T-helper 2 cell (primary cell): ENCODE measurements at places on chromosomes 13 and 19.

DNA sequence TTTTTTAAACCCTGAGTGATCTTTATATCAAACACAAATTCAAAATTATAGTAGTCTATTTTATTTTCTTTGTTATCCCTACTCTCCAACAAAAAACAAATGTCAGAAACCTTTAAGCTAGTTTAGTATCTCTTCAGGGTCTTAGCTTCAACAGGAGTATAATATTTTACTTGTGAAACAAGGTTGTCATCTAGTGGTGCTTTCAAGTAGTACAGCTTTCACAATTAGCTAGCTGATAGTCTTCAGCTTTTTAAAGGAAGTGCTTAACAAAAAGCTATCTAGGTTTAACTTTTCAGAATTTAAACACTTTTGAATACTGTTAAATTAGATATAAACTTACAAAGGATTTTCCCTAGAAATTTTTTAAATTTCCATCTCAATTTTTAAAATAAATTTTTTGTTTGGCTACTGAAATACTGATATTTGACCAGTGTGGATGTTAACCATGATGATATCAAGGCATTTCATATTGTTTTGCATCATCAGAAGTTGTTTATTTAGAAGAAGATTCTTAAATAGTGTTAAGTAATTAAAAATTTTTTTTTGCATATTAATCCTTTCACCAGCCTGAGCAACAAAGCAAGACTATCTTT lies 34.2 kb downstream of the TDRD3 start:
- peak; percentile 72 for DNase-seq

DNA sequence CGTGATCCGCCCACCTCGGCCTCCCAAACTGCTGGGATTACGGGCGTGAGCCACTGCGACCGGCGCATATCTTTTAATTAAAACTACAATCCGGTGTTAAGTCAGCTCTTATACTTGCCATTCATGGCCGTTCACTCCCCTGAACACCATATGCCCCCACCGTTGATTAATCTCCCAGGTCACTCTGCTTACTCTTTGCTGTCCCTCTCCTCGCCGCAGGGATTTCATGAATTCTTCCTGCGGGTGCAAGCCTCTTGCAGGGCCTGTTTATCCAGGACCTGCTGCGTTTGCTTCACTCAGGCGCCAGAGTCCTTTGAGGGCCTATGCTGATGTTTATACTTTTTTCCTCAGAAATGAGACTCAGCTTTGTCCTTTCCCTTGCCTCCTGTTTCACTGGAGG lies 996 bp downstream of the ERVV-2 start:
- DNase-seq = no peak

DNA sequence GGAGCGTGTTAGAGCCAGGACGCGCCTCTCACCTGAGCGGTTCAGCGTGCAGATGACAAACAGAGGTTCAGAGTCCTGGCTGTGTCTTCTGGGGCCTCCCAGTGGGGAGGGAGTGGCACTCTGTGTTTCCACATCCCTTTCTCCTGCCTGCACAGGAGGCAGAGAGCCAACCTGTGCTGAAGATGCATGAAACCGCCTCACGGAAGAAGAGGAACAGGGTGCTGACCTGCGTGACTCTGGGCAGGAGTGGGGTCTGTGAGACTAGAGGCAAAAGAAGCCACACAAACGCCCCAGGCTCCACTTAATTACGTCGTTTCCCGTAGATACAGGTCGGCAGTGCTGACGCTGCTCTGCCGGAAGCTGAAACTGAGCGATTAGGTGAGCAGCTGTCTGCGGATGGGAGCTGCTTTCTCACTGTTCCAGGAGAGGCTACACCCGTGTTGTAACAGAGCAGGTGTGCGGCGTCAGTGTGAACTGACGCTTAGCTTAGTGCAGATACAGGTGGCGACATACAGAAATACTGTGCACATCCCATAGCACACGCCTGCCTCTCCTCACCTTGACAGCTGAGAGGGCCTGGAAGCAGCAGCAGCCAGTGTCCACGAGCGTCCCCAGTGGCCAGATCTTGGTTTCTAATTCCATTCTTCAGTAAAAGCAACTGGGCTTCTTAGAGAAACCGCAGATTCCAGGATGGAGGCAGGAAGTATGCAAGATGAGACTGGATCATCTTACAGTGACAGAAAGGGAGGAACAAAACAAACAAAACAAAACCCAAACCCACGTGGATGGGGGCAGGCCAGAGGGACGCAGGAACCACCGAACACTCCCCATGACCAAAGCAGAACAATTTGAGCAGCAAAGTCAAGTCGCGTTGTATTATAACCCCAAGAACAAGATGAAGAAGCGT lies 37.7 kb upstream of the MCF2L start:
- no peak for DNase-seq

- no peak for DNase-seq
These were observed 40.2 kb downstream of the TSSK6 start for GRCh38 chr19:19475015-19475765.

DNA sequence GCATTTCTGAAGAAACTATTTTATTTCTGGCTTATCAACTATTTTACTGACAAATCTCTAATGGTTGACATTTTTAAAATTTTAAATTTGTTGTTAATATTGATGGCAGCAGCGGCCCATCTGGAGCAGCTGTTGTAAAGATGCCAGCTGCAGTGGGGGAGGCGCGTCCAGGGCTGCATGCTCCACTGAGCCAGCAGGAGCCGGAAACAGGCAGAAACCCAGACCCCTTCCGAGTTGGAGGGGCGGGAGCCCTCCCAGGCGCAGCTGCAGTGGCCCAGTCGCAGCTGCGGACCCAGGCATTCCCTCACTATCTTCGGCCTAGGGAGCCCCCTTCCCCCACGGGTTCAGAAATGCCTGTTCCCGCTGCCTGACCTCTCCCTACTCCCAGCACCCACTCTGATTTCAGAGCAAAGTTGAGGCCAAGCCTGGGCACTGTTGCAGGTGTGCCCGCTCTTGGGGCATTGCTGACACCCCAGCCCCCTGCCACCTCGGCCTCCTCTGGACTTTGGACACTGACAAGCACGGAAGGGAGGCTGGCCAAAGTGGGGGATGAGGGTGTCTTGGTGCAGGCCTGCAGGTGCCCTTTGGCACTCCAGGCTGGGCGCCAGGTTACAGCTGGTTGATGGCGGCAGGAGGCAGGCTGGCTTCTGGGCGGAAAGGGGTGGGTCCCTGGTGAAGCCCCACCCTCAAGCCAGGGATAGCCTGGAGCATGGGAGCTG lies 69.2 kb downstream of the PIBF1 start:
- no peak for DNase-seq

DNA sequence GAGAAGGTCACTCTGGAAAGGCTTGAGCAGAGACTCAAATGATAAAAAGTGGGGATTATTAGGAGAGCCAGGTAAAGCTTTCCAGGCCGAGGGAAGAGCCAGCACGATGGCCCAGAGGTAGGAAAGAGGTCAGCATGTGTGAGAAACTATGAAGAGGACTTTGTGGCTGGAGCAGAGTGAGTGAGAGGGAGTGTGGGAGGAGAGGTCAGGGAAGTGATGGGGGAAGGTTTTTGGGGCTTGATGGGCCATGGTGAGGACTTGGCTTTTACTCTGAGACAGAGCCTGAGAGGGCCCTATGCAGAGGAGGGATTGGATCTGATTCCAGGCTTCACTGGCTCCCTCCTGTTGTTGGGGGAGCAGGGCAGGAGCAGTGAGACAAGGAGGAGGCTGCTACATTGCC lies 5.3 kb downstream of the CATSPERG start:
- DNase-seq = no peak

DNA sequence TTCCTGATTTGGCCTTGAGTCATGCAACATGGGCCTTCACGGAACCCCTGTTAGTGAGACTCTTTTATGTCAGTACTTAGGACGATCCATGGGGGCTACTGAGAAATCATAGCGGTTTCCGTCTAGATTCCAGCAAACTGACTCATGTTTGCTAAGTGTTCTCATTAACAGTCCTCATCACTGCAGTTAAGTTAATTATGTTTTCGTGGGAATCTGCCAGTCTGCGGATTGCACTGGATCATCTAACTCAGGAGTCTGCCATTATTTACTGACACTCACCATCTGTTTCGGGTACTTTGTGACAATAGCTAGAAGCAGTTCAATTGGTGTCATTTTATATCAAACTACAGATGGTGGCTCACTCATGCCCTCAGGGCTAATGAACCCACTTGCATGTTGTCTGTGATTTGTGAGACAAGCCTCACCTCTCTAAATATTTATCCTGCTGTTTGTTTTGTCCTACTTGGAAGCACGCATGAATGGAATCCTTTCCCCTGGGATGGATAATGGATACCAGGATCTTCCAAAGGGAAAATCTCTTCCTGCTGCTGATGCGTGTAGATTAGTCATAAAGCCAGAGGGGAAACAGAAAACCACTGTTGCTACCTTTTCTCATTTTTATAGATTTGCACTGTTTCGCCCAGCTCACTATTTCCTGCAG lies 61.8 kb downstream of the RAB20 start:
- DNase-seq = no peak

DNA sequence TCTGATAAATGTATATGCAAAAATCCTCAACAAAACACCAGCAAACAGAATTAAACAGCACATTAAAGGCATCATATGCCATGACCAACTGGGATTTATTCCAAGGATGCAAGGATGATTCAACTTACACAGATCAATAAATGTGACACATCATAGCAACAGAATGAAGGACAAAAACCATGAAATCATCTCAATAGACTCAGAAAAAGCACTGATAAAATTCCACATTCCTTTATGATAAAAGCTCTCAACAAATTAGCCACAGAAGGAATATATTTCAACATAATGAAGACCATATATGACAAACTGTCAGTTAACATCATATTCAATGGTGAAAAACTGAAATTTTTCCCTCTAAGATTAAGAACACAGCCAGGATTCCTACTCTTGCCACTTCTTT lies 691.6 kb downstream of the DIAPH3 start:
- no peak for DNase-seq

DNA sequence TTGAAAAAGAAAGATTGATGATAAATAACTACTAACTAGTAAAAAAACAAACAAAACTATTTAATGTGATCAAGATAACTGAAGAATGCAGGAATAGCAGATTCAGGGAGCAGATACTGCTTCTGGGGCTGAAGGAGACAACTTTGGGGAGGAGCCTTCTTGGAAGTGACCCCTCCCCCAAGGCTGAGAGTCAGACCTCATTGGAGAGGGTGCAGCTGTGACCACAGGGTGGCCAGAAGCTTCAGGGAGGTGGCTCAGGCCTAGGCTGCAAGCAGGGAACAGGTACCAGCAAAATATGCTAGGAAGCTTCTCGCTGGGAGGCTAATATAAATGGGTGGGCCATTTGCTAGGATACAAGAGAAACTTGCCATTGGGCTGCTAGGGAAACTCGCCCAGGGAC lies 149.9 kb downstream of the MYO16 start:
- no peak for DNase-seq

DNA sequence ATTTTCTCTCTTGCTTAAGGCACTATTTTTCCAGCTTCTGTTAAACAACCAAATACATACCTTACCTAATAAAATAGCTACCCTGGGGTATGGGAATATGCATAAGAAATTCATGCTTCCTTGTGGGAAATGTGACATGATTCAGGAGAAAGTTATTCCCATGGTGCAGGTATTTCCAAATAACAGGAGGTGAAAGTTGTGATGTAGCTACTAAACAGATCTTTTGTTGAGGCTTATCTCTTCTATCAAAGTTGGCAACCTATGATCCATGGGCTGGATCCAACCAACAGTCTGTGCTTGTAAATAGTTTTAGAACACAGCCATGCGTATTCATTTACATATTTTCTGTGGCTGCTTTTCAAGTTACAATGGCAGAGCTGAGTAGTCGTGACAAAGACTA lies 177.8 kb upstream of the NBEA start:
- no peak for DNase-seq
